ENCODE measurements at places on chromosomes 16 and 17. TPM values are rescaled to one million over a fixed set of nuclear protein-coding genes. Genes with fewer than 3 reads are reported as not detected.

GRCh38 chr17:15351478-15351840 lies 10.1 kb upstream of the TEKT3 start:
- peaks cover 28% of the 10 kb centered on the region for H3K4me1 ChIP-seq
- peaks cover 1% of the 10 kb centered on the region for H3K27me3 ChIP-seq
- no peak for DNase-seq
- H3K36me3 ChIP-seq, result no peaks in the 10 kb centered on the region

- H3K27me3 ChIP-seq, result peaks cover 48% of the 10 kb centered on the region
- H3K4me1 ChIP-seq, result no peaks in the 10 kb centered on the region
- H3K27ac ChIP-seq, result no peak overlapping the region
- H3K4me3 ChIP-seq, result no peak overlapping the region
- DNase-seq, result no peak
Measured at GRCh38 chr17:74078363-74078941, 125.0 kb upstream of the RPL38 start.

DNA sequence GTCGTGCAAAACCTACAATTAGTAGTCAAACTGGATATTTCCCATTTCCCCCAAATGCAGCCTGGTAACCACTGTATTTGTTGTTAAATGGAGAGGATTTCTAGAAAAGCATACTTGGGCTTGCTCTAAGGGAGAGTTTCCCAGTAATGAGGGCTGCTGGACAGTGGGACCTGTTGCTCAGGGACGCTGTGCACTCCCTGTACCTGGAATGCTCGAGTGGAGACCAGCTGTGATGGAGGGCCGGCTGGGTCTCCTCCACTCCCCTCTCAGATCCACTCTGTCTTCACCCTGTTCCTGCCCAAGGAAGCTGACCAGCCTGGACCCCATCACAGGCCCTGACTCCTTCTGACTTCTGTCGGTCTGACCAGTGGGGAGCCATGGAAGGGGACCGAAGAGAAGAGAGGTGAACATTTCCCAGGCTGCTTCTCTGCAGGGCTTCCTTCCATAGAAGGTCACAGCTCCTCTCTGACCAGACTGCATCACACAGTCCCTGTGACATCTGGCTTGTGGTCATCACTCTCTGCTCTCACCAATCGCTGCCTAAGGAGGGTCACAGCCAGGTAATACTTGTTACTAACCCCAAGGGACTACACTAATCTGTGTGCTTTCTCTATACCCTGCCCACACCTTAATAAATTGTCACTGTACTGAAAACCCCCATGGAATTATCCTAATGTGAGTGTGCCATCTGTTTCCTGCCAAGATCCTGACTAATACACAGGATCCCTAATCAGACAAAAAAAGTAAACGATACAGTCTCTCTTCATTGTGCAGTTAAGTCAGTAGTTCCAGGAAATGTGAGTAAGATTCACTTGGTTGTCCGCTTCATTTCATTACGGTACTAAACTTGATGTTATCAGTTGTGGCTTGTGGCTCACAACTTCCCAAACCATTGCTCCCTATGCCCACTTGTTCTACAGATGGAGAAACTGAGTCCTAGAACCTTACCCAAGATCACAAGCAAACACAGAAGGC lies 102.4 kb downstream of the CCT6B start:
- H3K4me3 ChIP-seq, result no peak overlapping the region
- no peak overlapping the region for H3K27ac ChIP-seq
- peaks cover 56% of the 10 kb centered on the region for H3K27me3 ChIP-seq
- DNase-seq, result no peak
- H3K4me1 ChIP-seq, result peaks cover 3% of the 10 kb centered on the region
- H3K36me3 ChIP-seq, result no peaks in the 10 kb centered on the region

GRCh38 chr17:72400863-72401262 lies 280.0 kb downstream of the SOX9 start:
- no peak overlapping the region for H3K4me3 ChIP-seq
- no peaks in the 10 kb centered on the region for H3K27me3 ChIP-seq
- no peak for DNase-seq

GRCh38 chr16:4846503-4846900 lies 586 bp downstream of the GLYR1 start:
- no peaks in the 10 kb centered on the region for H3K27me3 ChIP-seq
- peak overlapping the region; percentile 82 for H3K4me3 ChIP-seq
- H3K36me3 ChIP-seq, result peaks cover 8% of the 10 kb centered on the region
- no peak for DNase-seq
- peaks cover 35% of the 10 kb centered on the region for H3K4me1 ChIP-seq

- no peak for DNase-seq
- H3K27ac ChIP-seq, result no peak overlapping the region
- H3K4me1 ChIP-seq, result peaks cover 3% of the 10 kb centered on the region
Measured at GRCh38 chr17:76720211-76720610, 6.2 kb downstream of the JMJD6 start.

- DNase-seq, result peak; percentile 33
- H3K27ac ChIP-seq, result peak overlapping the region; percentile 26
- no peaks in the 10 kb centered on the region for H3K36me3 ChIP-seq
- H3K4me1 ChIP-seq, result peaks cover 39% of the 10 kb centered on the region
- no peak overlapping the region for H3K4me3 ChIP-seq
Measured at GRCh38 chr17:40556884-40557414, 8.3 kb downstream of the CCR7 start.

DNA sequence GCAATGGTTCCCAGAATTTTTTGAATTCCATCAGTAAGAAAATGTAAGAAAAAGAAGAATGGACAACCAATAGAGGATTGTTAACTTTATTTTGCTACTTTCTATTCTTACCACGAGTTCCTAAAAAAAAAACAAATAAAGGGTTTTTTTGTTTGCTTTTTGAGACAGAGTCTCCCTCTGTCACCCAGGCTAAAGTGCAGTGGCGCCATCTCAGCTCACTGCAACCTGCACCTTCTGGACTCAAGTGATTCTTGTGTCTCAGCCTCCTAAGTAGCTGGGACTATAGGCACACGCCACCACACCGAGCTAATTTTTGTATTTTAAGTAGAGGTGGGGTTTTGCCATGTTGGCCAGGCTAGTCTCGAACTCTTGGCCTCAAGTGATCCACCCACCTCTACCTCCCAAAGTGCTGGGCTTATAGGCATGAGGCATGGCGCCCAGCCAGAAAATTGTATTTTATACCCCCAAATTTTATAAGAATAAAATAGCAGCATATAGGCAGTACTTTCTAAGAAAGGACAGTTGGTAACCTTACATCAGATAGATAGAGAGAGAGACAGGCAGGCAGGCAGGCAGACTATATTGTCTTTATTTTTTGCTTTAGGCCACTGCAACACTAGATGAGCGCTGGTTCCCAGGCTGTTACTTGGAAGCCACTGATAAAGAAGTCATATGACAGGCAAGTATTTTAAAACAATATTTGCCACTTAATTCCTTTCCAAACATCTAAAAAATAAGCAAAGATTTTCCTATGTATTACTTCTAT lies 127.5 kb downstream of the VPS53 start:
- DNase-seq, result no peak
- H3K27ac ChIP-seq, result peak overlapping the region; percentile 47
- peaks cover 21% of the 10 kb centered on the region for H3K4me1 ChIP-seq

GRCh38 chr17:71495420-71495819 lies 625.4 kb upstream of the SOX9 start:
- H3K27ac ChIP-seq, result no peak overlapping the region
- no peak overlapping the region for H3K4me3 ChIP-seq
- no peaks in the 10 kb centered on the region for H3K36me3 ChIP-seq
- peaks cover 13% of the 10 kb centered on the region for H3K4me1 ChIP-seq
- H3K27me3 ChIP-seq, result no peaks in the 10 kb centered on the region

GRCh38 chr16:29857133-29857760 lies 5.8 kb downstream of the CDIPT start:
- H3K27ac ChIP-seq, result no peak overlapping the region
- H3K4me3 ChIP-seq, result no peak overlapping the region
- no peak for DNase-seq

- no peaks in the 10 kb centered on the region for H3K27me3 ChIP-seq
- no peak for DNase-seq
- no peak overlapping the region for H3K27ac ChIP-seq
- no peak overlapping the region for H3K4me3 ChIP-seq
Measured at GRCh38 chr16:89545044-89545830, 15.2 kb upstream of the RPL13 start.

DNA sequence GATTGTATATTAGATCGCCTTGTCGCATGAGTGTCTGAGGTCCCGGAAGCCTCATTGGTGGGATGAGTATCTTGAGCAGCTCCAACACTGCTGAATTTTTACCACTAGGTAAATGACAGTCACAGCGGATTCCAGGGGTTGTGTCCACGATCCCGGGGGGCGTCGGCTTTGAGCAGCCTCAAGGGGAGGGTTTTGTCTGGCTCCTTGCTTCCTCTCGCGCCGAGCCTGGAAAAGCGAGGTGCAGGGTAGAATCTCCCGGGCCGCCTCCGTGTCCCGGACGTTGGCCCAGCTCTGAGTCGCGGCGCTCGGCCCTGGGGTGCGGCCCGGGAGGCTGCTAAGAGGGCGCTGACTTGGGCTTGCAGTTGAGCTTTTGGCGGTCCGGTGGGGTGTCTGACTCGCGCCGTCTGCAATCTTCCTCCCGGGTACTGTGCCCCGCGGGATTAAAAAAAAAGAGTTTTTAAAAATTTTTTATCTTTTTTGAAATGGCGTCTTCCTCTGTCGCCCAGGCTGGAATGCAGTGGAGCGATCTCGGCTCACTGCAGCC lies 4.5 kb downstream of the OR1F1 start:
- peaks cover 12% of the 10 kb centered on the region for H3K4me1 ChIP-seq
- no peak for DNase-seq
- H3K4me3 ChIP-seq, result no peak overlapping the region
- no peak overlapping the region for H3K27ac ChIP-seq

GRCh38 chr17:58184308-58184985 lies 8.1 kb upstream of the EPX start:
- H3K36me3 ChIP-seq, result no peaks in the 10 kb centered on the region
- DNase-seq, result no peak
- H3K27me3 ChIP-seq, result peaks cover 33% of the 10 kb centered on the region
- no peak overlapping the region for H3K27ac ChIP-seq

DNA sequence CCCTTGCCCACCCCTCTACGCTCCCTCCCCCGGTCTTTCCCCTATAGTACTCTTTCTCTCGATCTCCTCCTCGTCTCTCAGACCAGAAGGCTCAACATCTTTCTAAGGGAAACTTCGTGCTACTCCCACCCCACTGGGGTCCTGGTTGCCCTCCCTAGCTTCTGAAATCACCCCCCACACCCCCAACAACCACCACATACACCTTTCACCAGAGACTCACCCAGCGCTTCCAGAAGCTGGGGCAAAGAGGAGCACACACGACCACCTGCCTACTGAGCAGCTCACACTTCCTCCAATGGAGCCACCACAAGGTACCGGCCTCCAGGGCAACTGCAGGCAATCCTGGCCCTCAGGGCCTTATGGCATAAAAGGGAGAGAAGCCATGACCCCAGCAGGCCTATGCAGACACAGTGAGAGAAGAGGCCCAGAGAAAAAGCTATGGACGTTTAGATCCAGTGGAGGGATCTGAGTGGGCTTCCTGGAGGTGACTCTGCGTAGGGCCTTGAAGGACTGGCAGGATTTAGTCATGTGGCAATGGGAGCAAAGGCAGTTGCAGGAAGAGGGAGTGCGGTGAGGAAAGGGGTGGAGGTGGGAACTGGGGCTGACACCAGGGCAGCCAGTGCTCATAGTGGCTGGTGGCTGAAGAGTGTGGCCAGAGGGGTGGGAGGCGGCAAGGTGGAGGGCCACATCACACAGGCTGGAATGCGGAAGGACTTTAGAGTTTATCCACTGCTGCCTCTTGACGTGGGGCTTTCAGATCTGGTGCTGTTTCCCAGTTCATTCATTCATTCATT lies 12.1 kb upstream of the TMEM92 start:
- no peak overlapping the region for H3K4me3 ChIP-seq
- H3K36me3 ChIP-seq, result no peaks in the 10 kb centered on the region
- no peaks in the 10 kb centered on the region for H3K27me3 ChIP-seq

DNA sequence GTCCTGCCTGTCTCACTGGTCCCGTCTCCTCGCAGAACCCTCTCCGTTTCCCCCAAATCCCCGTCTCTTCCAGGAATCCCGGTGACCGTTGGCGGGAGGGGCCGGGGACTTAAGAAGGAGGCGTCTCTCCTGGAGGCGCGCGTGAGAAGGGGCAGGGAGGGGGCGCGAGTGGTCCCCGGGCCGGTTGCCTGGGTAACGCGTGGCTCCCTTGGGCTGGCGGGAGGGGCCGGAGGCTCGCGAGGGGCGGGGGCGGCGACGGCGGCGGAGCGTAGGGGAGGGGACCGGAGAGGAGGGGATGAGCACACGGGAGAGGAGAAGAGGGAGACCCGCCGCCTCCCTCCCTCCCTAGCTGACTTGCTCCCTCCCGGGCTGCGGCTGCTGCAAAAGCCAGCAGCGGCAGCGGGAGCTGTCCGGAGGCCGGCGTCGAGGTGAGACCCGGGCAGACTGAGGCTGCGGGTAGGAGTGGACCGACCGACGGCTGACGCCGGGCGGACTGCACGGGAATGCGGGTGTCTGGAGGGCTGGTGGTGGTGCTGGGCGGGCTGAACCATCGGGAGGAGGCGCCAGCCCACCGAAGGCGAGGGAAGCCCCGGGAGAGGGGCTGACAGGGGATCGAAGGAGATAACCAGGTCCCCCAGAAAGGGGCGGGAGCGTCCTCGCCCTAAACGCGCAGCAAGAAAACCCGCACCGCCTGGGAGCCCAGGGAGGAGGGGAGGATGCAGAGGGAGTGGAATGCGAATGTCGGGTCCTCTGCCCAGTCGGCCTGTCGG lies at the start of gene PRRT2:
PRRT2 (plus strand) TSS at position 298 of the 770 bp plus-strand sequence. CDS start 862 bp downstream, outside the sequence.
- H3K36me3 ChIP-seq, result peaks cover 1% of the 10 kb centered on the region
- H3K27me3 ChIP-seq, result no peaks in the 10 kb centered on the region
- peaks cover 73% of the 10 kb centered on the region for H3K4me1 ChIP-seq
- peak; percentile 76 for DNase-seq

GRCh38 chr17:5854871-5855554 lies 215.2 kb upstream of the WSCD1 start:
- no peaks in the 10 kb centered on the region for H3K4me1 ChIP-seq
- H3K36me3 ChIP-seq, result no peaks in the 10 kb centered on the region
- DNase-seq, result no peak
- H3K4me3 ChIP-seq, result no peak overlapping the region
- H3K27ac ChIP-seq, result no peak overlapping the region

DNA sequence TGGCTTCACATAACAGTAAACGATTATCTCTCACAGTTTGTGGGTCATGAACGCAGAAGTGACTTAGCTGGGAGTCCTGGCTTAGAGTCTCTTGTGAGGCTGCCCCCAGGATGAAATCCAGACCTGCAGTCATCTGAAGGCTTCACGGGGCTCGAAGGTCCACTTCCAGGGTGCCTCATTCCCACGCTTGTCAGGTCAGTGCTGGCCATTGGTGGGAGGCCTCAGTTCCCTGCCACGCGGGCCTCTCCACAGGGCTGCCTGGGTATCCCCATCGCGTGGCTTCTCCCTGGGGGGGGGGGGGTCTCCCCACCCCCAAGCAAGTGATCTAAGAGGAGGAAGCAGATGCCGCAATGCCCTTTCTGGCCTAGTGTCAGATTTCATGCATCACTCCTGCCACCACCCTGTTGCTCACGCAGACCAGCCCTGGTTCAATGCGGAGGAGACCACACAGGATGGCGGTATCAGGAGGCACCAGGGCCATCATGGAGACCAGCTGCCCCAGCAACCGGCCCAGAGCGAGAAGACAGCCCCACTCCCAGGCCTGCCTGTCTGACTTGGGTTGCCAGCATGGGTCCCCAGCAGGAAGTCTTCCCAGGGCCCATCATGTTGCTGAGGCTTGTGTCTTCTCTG lies 77.3 kb upstream of the CDH5 start:
- peak; percentile 29 for DNase-seq
- H3K4me1 ChIP-seq, result no peaks in the 10 kb centered on the region
- H3K4me3 ChIP-seq, result no peak overlapping the region
- no peak overlapping the region for H3K27ac ChIP-seq
- peaks cover 16% of the 10 kb centered on the region for H3K27me3 ChIP-seq
- no peaks in the 10 kb centered on the region for H3K36me3 ChIP-seq

Gene MYL4
- 1.1 TPM for total RNA-seq

Gene KRTAP9-4
- not detected for total RNA-seq

Gene ADAP2
- 2.3 TPM for total RNA-seq

Gene NEUROD2
- total RNA-seq, result 0.09 TPM

Gene NOTUM
- total RNA-seq, result 6.5 TPM

Gene HOXB8
- total RNA-seq, result 82.4 TPM

Gene FAM83G
- 15.0 TPM for total RNA-seq

Gene ADAMTS18
- total RNA-seq, result 7.4 TPM

Gene IL21R
- total RNA-seq, result 0.22 TPM

Gene SLC46A1
- total RNA-seq, result 15.2 TPM
